ENCODE measurements at places on chromosomes 6 and 20. TPM values are rescaled to one million over a fixed set of nuclear protein-coding genes. Genes with fewer than 3 reads are reported as not detected.

GRCh38 chr6:84582997-84583396 lies 181.4 kb downstream of the TBX18 start:
- no peak for DNase-seq

- DNase-seq, result no peak
These were observed 114.5 kb downstream of the SLC22A3 start for GRCh38 chr6:160462551-160463109.

GRCh38 chr20:48791666-48792071 lies 36.1 kb downstream of the PREX1 start:
- DNase-seq, result no peak

DNA sequence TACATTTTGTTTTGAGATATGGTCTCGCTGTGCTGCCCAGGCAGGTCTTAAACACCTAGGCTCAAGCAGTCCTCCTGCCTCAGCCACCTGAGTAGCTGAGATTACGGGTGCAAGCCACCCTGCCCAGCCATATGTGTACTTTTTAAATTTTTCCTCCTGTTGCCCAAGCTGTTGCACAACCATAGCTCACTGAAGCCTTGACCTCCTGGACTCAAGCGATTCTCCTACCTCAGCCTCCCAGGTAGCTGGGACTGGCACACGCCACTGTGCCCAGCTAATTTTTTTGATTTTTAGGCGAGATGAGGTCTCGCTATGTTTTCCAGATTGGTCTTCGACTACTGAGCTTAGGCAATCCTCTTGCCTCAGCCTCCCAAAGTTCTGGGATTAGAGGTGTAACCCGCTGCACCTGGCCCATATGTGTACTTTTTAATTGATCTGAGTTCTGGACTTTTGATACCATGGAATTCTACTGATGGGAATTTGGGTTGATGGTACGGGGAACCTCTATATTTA lies 44.9 kb downstream of the ITCH start:
- DNase-seq, result no peak

GRCh38 chr20:34876406-34877282 lies at the start of gene ACSS2:
Gene ACSS2, plus strand, starts transcription at chr20:34876612. Its CDS starts 34 bp downstream, at chr20:34876646.
- DNase-seq, result peak; percentile 98

- DNase-seq, result no peak
These were observed 553.5 kb downstream of the HACE1 start for GRCh38 chr6:104306211-104306610.

DNA sequence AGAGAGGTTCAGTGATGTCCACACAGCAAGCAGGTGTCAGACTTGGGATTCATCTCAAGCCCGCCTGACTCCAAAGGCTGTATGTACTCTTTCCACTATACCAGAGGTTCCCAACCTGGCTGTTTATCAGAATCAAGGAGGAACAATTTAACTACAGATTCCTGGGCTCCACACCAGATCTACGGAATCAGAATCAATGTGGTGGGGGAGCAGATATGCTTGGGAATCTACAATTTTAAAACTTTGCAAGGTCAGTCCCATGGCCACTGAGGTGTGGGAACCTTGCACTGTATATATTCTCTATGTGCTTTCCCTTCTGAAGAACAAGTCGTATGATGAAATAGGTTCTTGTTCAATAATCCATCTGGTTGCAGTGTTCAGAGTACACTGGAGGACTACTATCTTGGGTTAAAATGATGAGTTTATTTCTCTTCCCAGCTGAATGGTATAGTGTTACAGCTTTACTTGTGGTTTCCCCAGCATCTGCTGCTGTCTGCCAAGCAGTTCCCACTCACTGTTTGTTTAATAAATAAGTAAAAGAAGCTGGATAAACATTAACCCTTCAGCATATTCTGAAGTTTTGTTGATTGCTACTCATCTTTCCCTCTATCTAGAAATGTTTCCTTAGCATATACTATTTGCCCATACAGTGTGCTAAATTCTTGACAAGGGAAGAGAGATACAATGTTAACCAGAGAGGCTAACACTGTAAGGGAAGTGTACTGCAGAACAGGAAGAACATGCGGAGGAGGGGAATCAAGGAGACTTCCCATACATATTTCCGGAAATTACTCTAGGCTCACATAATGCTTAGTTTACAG lies 9.9 kb downstream of the TTI1 start:
- no peak for DNase-seq

The OGFRL1 gene
- total RNA-seq, result 6.0 TPM

The SLC32A1 gene
- 3.4 TPM for total RNA-seq

The MTRF1L gene
- total RNA-seq, result 42.2 TPM

The RGS19 gene
- total RNA-seq, result 26.2 TPM

The OCSTAMP gene
- not detected for total RNA-seq
